ENCODE measurements at places on chromosomes 12 and 14.

- DNase-seq, result no peak
Measured at GRCh38 chr14:42057111-42057510, 450.4 kb downstream of the LRFN5 start.

DNA sequence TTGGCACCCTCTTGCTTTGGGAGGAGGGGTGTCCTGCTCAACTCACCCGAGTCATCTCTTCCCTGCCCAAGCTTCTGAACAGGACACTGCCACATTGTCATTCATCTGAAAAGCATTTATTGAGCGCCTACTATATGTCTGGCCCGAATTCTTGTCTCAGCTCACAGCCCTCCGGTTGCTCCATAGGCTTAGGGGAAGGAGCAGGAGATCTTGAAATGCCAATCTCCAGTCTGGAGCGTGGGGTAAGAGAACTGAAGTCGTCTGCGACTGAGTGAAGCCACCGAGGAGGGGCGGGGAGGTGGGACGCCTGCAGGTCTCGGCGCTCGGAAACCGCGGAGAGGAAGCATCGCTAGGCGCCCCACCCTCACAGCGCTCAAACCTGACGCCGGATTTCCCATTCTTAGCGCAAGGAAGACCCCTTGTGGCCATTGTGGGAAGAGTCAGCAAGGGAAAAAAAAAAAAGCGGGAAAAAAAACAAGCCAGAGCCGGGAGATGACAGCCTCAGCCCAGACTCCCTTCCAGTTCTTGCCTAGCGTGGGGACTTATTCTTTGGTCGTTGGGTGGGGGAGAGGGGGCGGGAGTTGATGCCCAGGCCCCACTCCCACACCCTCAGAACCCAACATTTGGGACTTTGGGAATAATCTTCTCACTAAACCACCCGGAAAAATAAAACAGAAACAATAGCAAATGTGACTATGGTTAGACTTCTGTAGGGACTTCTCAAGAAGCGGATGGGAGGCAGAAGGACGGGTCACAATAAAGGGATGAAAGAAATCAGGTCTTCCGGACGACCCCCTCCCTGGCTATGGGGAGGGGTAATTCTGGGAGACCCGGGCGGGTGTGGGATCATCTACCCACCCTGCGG is 28.2 kb upstream of the SMUG1 start:
- DNase-seq, result peak; percentile 92

- no peak for DNase-seq
Measured at GRCh38 chr14:54839701-54840119, 62.9 kb downstream of the GCH1 start.

DNA sequence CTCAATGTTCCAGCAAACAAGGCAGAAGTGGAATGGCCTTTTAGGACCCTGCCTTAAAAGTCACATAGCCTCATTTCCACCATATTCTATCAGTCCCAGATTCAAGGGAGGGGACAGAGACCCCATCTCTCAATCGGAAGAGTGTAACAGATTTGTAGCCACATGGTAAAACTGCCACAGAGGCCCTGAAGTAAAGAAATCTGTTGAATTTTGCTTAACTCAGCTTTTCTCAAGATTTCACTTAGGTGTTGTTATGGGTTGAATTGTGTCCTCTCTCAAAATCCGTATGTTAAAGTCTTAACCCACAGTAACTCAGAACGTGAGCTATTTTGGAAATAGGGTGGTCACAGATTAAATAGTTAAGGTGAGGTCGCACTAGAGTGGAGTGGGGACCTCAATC is 22.7 kb upstream of the CCDC60 start:
- no peak for DNase-seq

DNA sequence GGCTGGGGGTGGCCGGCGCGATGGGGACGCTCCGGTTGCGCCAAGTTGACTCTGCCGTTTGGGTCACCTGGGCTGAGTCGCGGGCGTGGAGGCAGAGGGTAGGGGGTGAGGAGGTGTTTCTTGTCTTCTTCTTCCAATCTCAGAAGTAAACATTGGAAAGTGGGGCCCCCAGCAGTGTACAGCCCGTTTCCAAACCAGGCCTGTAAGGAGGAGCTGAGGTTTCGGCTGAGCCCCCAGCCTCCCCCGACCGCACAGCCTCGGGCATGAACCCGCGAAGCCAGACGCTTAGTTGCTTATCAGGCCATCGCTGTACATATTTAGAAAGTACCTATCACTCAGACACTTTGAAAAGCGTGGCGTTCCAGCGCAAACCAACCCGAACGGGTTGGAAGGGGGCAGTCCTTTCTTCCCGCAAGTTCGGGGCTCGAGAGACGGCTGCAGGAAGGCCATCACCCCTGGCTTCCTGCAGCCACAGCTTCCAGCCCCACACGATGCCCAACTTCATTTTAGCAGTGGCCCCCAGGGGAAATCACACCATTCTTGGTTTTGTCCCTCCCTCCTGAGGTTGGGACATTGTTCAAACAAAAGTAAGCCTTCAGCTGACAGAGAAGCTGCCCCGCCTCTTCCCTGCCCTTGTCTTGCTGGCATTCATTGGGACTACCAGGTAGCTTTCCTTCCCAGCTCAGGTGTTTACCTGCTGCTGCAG is 164.1 kb downstream of the ZFP36L1 start:
- no peak for DNase-seq

DNA sequence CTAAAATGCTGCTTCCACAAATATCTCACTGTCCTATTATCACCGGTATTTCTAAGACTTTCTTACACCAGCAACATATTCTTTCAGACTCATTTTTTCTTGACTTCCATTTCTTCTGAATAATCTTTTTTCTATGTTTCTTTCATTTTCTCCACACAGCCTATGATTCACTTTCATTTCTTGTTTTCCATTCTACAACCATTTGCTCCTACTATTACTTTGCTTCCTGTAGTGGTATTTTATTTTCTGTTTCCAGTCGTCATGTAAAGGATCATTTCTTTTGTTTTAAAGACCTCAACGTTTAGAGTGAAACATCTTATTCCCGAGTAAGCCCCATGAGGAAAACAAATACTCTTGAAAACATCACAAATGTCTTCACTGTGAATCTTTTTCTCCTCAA is 182.2 kb upstream of the MDGA2 start:
- no peak for DNase-seq

- no peak for DNase-seq
Measured at GRCh38 chr12:132278401-132279183, 50.8 kb downstream of the GALNT9 start.

DNA sequence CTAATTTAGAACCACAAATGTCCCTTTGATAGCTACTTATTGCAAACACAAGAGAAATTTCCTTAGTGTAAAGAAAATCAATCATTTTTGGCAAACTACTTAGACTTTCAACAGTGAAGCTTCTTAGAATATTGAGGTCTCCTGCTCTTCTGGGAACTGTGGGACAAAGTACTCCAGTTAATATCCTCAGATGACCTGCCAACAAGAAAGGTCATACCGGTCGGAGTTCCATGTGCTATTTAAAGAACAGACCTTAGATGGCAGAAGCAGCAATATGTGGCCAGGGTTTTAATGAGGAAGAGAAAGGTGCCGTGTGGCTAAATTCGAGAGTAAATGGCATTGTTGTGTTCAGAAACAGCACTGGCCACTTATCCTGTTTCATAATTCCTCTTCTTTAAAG is 114.7 kb upstream of the AMIGO2 start:
- DNase-seq, result no peak

DNA sequence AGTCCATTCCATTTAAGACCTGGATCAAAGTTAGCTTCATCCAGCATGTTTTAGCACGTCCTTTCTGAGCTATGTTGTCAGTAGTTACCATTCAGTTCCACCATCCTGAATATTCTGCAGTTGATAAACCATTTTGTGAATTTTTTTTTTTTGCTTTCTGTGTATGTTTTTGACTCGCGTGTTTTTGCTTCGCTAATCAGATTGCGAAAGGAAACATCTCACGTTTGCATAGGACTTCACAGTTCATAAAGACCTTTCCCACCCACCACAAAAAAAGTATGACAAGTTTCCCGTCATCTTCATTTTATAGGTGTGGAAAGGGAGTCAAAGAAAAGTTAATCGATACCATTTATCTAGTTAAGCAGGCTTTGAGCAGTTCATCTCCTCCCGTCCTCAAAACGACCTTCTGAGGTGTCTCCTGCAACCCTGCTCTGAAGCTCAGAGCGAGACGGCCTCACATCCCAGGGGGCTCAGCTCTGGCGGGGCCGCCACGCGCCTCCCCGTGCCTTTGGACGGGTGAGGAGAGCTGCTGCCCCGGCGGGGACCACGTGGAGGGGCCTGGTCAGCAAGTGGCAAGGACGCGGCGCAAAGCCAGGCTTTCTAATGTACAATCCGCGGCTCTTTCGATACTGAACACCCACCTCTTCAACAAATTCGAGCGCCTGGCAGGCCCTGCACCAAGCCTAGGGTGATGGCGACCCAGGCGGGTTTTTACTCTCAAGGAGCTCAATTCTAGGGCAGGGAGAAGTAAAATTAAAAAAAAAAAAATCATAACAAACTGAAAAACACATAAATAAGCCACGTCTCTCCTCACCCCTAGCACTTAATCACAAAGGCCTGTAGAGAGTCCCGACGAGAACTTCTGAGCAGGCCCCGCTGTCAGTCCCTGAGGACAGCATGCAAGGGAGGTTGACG is 988 bp upstream of the TMEM263 start:
- peak; percentile 4 for DNase-seq

- DNase-seq, result no peak
Measured at GRCh38 chr12:105977236-105977635, 161.5 kb downstream of the NUAK1 start.

DNA sequence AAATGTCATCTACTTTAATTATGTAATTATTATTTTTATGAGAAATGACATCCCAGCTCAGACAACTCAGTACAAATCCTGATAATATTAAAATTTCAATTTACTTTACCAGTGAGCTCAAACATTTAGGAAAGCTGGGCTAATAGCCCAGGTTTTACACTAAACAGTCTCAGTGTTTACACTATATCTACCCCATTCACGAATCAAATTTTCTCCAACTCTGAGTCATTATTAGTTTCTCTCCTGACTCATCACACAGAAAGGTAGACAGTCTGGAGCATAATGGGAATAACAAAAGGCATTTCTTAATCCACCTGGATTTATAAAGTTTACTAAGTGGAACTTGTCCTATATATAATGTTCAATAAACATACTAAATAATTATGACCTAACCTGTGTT is 5.7 kb downstream of the PAWR start:
- peak; percentile 74 for DNase-seq

- DNase-seq, result no peak
Measured at GRCh38 chr14:75549169-75549568, 26.9 kb downstream of the BATF start.

- no peak for DNase-seq
Measured at GRCh38 chr12:44846826-44847225, 29.3 kb downstream of the NELL2 start.

DNA sequence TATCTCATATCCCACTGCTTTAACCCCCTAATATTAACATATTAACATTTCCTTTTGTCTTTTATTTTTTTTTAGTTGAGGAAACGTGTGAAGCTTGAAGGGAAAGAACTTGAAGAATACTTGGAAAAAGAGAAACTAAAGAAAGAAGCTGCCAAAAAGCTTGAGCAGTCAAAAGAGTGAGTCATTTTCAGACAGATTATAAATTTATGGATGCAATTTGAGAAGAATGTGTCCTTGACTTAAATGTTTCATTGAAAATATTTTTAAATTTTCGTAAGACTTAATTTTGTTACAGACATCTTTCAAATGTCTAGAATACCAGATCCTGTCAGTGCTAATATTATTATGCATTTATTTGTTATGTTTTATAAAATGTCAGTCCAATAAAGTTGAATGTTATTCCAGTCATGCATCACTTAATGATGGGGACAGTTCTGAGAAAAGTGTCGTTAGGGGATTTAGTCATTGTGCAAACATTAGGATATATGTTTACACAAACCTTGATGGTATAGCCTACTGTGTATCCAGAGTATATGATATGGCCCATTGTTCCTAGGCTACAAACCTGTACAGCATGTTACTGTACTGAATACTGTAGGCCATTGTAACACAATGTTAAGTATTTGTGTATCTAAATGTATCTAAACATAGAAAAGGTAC is 32.6 kb downstream of the CPSF2 start:
- peak; percentile 22 for DNase-seq

GRCh38 chr12:90449611-90450010 is 505.4 kb downstream of the CCER1 start:
- no peak for DNase-seq

GRCh38 chr12:104640956-104641355 is 184.2 kb downstream of the CHST11 start:
- no peak for DNase-seq

All from Caki2 (cell line).